Keratinocyte (primary cell): ENCODE measurements at places on chromosomes 6 and 20.

GRCh38 chr6:22779062-22779461 is 209.7 kb downstream of the HDGFL1 start:
- no peak for DNase-seq

- DNase-seq, result no peak
Observed at GRCh38 chr6:67285770-67286495, 1349.1 kb upstream of the ADGRB3 start.

GRCh38 chr6:11798096-11798495 is 19.5 kb upstream of the ADTRP start:
- no peak for DNase-seq

- no peak for DNase-seq
Observed at GRCh38 chr6:63764318-63764916, 128.8 kb downstream of the PHF3 start.

GRCh38 chr6:155996151-155996550 is 540.5 kb upstream of the NOX3 start:
- no peak for DNase-seq

DNA sequence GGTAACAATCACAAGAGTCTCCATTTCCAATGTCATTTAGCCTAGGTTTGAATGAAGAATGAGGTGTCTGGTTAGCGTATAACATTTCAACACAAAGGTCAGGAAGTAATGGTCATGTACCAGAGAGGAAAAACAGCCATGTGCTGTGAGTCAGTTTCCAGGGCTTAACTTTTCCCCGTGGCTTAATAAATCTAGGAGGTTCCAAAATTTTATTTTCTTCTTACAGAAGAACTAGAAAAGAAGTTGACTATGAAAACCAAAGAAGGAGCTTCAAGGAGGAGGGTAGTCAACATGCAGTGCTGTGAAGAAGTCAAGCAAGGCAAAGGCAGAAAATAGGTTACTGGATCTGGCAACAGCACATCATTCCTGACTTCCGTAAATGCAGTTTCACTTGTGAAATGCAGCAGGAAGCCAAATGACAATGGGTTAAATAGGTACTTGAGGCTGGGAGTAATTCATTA is 8.4 kb upstream of the GABRR2 start:
- no peak for DNase-seq

DNA sequence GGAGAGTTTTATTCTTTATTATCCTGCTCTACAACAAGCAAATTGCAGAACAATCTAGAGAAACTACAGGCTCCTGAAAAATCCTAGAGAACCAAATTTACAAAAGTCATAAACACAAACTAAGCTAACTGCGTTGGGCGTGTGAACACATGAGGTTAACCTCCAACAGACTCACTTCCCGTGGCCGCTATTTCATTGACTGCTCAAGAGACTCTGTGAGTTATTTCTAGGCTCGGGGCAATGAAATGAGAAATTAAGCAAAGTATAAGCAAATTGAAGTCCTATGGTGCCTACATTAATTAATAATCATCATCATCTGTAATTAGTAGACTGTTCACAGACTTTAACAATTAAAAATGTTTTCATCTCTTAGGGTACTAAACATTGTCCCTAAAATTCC is 100.0 kb downstream of the MBOAT1 start:
- DNase-seq, result no peak

GRCh38 chr20:23568320-23568970 is at the start of gene CST9L:
Gene CST9L (minus strand): TSS chr20:23568484. CDS start chr20:23568450, 34 bp downstream.
- DNase-seq, result no peak

- DNase-seq, result no peak
Observed at GRCh38 chr6:395432-396125, 4.0 kb downstream of the IRF4 start.

DNA sequence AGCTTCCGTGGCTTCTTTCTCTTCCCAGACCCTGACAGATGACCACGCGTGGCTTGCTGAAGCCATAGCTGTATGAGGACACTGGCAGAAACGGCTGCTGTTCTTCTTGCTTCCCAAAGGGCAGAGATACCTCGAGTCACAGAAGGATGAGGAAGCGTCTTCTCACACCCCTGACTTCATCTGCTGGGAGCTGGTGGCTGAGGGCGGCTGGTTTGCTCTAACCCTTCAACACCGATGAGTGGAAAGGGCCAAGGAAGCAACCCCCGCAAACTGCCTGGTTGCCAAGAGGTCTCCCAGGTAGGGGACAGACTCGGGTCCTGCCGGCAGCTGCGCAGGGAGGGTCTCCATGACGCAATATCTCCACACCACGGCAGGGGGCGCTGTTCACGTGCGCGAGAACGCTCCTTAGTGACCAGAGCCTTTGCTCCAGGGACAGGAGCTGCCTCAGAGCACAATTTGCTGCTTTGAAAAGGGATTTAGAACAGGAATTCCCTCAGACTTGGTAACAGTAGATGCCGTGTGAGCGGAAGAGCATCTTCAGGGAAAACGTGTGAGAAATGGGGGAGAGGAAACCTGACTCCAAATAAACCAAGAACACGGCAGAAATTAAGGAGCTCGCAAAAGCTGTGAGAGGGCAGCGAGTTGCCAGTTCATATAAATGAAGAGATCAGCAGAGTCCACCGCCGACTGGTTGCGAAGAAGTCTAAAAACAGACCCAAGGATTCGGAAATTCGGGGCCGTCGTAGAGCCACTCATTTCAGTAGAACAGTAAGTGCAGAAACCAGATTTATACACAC is 80.2 kb downstream of the ERMARD start:
- no peak for DNase-seq

GRCh38 chr6:5078121-5078669 is 6.9 kb upstream of the PPP1R3G start:
- DNase-seq, result no peak

DNA sequence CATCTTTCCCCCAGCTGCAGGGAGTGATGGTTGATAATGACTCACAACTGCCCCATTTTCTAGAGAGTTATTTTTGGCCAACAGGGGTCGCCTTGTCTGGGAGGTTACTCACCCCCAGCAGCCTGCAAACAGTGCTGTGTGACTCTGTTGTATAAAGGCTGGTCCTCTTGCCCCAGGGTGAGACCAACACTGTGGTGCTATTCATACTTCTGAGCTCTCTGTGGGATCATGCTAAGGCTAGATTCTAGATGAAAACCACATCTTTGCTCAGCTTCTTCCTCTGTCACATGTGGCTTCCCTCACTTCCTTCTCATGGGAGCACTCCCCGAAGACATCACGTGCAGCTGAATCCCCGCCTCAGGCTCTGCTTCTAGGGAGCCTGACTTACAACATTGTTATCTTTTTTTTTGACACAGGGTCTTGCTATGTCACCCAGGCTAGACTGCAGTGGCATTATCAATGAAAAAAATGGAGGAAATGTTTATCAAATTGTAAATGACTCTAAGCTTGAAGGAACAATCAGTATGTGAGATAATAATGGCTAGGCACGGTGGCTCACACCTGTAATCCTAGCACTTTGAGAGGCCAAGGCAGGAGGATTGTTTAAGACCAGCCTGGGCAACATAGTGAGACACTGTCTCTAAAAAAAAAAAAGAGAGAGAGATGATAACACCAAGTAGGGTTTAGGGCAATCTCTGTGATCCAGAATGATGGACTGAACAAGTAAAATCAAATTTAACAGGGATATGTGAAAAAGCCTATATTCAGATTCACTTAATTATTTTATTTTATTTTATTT is 55.7 kb upstream of the SLC23A2 start:
- peak; percentile 58 for DNase-seq

GRCh38 chr6:82408952-82409431 is 45.4 kb downstream of the TPBG start:
- DNase-seq, result peak; percentile 88

- DNase-seq, result no peak
Observed at GRCh38 chr6:170085475-170086401, 205.1 kb downstream of the DLL1 start.

- no peak for DNase-seq
Observed at GRCh38 chr6:39681674-39682121, 43.5 kb downstream of the KIF6 start.

- DNase-seq, result no peak
Observed at GRCh38 chr6:12034349-12034748, 22.2 kb downstream of the HIVEP1 start.

GRCh38 chr20:46572153-46572552 is 21.7 kb upstream of the OCSTAMP start:
- no peak for DNase-seq

- no peak for DNase-seq
Observed at GRCh38 chr6:120083186-120083585, 733.6 kb upstream of the MAN1A1 start.

DNA sequence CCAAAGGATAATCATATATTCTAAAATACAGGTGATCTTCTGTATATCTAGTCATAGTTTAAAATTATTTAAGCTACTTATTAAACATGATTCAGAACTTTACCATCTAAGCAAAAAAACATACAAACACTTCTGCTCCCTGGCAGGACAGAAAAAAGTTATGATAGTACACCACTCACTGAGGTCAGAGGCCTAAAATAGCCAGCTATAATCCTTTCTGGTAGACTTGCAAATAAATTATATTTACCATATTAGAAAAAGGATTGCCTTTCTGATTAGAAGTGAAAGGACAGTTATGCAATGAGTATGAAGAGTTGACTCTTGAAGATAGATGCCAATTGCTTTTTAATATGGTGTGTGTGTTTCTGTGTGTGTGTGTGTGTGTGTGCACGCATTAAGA is 207.4 kb downstream of the BMP2 start:
- DNase-seq, result no peak

DNA sequence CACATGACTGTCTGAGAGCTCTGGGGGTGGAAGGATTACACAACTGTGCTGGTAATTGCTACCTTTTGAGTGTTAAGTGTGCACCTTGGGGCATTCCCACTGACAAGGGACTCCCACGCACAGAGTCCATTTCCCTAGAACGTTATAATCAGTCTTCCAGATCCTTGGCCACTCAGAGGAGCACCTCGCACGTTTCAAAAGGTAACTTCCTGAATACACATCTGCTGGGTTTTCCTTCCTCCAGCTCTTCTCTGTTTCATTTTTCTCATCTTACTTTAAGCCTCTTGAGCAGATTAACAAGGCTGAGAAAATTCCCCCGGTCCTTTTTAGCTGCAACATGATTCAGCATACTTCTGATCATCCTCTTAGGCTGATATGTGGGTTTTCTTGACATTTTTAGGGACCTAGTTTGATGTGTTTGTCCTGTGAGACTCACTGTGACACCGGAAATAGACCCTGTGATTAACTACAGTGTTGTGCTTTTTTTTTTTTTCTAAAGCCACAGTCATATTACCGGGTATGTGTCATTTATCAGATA is 98.4 kb upstream of the DUSP22 start:
- DNase-seq, result no peak

GRCh38 chr6:45971287-45971686 is 44.4 kb downstream of the CLIC5 start:
- DNase-seq, result no peak

- no peak for DNase-seq
Observed at GRCh38 chr6:1635305-1636010, 25.7 kb downstream of the FOXC1 start.

DNA sequence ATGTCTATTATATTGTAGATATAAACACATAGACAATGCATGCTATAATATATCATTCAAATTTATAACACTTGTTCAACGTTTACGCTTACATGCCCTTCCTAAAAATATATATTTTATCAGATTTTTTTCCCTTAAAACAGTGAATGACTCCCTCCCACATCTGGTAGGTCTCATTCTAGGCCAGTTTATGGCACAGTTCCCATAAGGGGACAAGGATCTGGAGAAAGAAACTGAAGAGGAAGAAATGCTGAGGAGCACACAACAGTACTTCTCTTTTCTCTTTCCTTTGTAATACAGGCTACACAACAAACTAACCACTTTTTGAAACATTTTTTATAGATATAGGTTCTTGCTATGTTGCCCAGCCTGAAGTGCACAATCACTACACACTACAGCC is 48.6 kb upstream of the RCAN2 start:
- DNase-seq, result no peak

DNA sequence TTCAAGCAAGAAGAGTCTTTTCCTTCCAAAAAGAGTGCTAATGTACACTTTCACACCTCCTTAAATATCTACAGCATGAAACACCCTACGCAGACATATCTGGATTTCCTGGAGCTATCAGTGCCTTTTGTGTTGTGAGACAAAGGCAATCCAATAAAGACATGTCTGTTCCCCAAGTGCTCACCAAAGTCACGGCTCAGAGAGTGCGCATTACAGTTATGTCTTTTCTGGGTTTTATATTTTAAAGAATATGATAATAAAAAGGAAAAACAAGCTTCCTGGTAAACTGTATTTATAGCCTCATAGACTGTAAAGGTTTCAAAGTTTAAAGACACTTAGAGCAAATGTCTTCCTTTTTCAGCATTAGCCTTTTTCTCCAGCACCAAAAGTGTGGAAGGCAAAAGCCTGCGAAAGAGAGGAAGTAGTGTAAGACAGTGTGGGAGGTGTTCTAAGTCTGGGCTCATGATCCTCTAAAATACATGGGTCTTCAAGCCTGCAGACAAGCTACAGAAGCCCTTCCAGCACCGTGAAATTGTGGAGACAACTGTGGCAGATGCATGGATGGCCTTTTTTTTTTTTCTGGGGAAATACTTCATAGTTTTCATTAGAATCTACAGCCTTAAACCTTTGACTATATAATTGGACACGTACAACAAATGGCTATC is 135.0 kb upstream of the SLC35B3 start:
- DNase-seq, result no peak

DNA sequence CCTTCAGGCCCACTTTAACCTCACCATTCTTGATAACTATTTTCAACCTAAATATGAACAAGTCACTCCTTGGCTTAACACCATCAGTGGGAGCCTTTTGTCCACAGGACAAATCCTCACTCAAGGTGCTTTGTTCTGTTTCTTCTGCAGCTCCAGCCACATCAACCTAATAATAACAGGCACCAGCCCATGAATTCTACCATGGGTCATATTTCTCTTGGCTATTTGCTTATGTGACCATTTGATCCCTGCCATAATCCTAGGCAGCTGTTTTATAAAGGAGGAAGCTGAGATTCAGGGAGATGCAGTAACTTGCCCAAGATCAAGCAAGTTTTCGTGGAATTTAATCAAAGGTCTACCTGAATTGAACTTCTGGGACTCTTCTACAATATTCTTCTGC is 561.3 kb downstream of the DHX35 start:
- no peak for DNase-seq

- DNase-seq, result no peak
Observed at GRCh38 chr20:23596579-23597250, 9.0 kb downstream of the CST9 start.

- DNase-seq, result no peak
Observed at GRCh38 chr20:54103762-54104600, 33.6 kb upstream of the BCAS1 start.

DNA sequence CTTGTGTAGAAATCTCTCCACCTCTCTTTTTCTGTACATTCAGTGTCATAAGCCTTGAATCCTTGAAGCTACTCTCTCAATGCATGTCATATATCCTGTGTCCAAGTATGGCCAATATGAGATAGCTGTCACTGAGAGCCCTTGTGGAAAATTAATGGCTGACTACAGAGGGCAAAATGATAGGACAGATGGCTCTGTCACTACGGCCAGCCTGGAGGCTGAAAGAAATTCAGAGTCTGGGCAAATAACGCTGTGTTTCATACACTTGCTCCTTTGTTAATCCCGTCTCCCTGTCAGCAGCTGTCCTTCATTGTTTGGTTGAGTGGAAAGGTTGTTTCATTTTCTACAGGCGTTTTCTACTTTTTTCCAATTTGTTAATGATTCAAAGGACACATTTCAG is 70.4 kb upstream of the VGLL2 start:
- DNase-seq, result no peak
